ENCODE measurements at places on chromosomes 3 and 15. TPM values are rescaled to one million over a fixed set of nuclear protein-coding genes. Genes with fewer than 3 reads are reported as not detected.

DNA sequence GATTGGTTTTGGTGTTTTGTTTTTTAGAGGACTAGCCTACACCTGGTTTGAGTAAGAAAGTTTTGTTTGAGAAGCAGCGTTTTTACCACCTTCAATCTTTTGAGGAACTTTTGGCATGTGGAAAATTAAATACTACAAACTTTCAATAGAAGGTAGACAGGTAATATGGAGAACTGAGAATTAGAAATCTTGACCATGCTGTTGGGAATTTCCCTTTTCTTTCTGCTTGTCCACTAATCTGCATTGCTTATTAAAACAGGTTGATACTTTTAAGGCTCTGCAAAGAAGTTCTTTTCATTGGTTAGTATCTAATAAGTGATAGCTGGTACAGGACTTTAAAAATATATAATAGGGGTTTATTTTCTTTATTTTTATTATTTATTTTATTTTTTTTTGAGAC is 31.9 kb downstream of the UBE2E1 start:
- H3K27me3 ChIP-seq = no peaks in the 10 kb centered on the region
- H3K27ac ChIP-seq = no peak overlapping the region
- H3K4me1 ChIP-seq = no peaks in the 10 kb centered on the region
- DNase-seq = no peak

- H3K4me1 ChIP-seq = no peaks in the 10 kb centered on the region
- H3K4me3 ChIP-seq = no peak overlapping the region
- H3K27ac ChIP-seq = no peak overlapping the region
- no peaks in the 10 kb centered on the region for H3K36me3 ChIP-seq
- DNase-seq = no peak
Measured at GRCh38 chr3:80285388-80285787, 517.6 kb upstream of the ROBO1 start.

- no peaks in the 10 kb centered on the region for H3K27me3 ChIP-seq
- no peak overlapping the region for H3K27ac ChIP-seq
- H3K36me3 ChIP-seq = no peaks in the 10 kb centered on the region
- no peaks in the 10 kb centered on the region for H3K4me1 ChIP-seq
Measured at GRCh38 chr3:192229866-192230265, 497.5 kb downstream of the FGF12 start.

- no peak for DNase-seq
- no peaks in the 10 kb centered on the region for H3K36me3 ChIP-seq
- no peak overlapping the region for H3K4me3 ChIP-seq
- no peak overlapping the region for H3K27ac ChIP-seq
Measured at GRCh38 chr15:90040618-90041017, 39.5 kb downstream of the ZNF710 start.

GRCh38 chr15:101617390-101617965 is 34.7 kb downstream of the TM2D3 start:
- no peaks in the 10 kb centered on the region for H3K36me3 ChIP-seq
- no peak overlapping the region for H3K27ac ChIP-seq
- H3K4me3 ChIP-seq = no peak overlapping the region
- H3K4me1 ChIP-seq = peaks cover 5% of the 10 kb centered on the region

DNA sequence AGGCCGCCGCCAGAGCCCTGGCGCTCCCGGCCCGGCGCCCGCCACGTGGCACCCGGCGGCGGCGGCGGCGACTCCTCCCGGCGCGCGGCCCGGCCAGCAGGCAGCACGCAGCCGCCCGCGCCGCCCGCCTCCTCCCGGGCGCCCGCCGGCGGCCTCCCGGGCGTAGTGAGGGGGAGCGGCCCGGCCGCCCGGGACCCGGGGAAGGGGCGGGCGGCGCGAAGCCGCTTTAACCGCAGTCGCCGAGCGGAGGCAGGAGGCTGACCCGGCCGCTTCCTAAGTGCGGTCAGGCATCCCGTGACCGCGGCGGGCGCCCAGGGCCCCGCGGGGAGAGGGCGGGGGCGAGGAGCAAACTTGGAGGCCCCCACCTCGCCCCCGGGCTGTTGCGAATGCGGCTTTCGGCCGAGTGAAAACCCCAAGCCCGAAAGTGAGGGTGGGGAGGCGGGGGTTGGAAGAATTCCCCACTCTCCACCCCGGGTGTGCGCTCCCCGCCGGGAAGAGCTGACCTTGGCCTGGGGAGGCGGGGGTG is 1.7 kb upstream of the HES1 start:
- H3K27me3 ChIP-seq = no peaks in the 10 kb centered on the region
- peak overlapping the region; percentile 84 for H3K4me3 ChIP-seq
- DNase-seq = no peak
- peaks cover 16% of the 10 kb centered on the region for H3K36me3 ChIP-seq

- no peak overlapping the region for H3K4me3 ChIP-seq
- DNase-seq = no peak
- H3K4me1 ChIP-seq = peaks cover 4% of the 10 kb centered on the region
- H3K27ac ChIP-seq = no peak overlapping the region
Measured at GRCh38 chr15:69753867-69754266, 301.2 kb downstream of the RPLP1 start.

DNA sequence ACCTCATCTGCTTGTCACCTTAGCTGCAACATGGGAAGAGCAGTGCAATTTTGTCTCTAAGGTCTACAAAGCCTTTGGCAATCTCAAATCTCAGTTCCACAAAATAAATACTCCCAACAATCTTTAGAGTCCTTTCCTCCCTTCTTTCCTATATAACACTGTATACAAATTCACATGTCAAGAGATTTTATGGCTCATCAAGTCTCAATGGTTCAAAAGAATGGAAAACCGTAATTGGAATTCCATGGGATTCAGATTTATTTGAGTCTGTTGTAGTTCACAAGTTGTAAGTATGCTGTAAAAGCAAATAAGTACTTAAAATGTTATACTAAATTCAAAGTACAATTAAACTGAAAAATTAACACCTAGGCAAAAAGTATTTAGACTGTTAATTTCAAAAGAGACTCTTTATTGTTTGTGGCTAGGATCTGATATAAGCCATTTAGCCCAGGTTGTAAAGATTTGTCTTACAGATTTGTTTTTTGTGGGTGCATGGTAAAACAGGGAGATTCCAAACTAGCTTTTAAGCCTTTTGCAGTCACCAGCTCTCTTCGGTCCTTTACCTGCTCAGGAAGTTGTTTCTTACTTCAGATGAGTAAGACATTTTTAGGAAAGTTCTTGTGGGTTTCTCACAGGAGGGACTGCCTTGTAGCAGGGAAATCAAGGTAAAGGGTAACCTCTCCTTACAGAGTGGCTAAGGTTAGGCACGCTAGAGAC is 50.1 kb downstream of the CMSS1 start:
- no peaks in the 10 kb centered on the region for H3K27me3 ChIP-seq
- H3K36me3 ChIP-seq = peaks cover 3% of the 10 kb centered on the region
- H3K4me1 ChIP-seq = peaks cover 3% of the 10 kb centered on the region

GRCh38 chr3:15531346-15531745 is 9.8 kb upstream of the COLQ start:
- H3K36me3 ChIP-seq = no peaks in the 10 kb centered on the region
- no peak for DNase-seq
- no peaks in the 10 kb centered on the region for H3K4me1 ChIP-seq

DNA sequence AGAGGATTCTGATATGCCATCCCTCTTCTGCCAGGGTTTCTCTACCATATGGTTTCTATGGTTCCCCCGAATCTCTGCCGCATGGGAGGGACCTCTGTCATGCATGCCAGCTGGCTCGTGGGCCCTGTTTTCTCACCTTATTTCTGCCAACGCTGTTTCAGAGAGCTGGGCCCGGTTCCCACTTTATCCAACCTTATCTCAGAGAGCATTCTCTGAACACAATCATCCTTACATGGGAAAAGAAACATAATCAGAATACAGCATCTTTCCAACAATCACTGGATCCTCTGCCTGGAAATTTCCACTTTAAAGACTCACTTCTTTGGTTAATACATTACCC is 234.5 kb upstream of the ZBTB20 start:
- no peaks in the 10 kb centered on the region for H3K36me3 ChIP-seq
- no peak overlapping the region for H3K27ac ChIP-seq
- no peak overlapping the region for H3K4me3 ChIP-seq
- no peak for DNase-seq
- no peaks in the 10 kb centered on the region for H3K27me3 ChIP-seq

GRCh38 chr3:124818398-124819091 is 68.6 kb downstream of the ITGB5 start:
- H3K4me3 ChIP-seq = no peak overlapping the region
- H3K4me1 ChIP-seq = 0 out of 2 replicates have a peak, but pooled peaks cover 2% of the 10 kb centered on the region
- no peaks in the 10 kb centered on the region for H3K27me3 ChIP-seq
- H3K36me3 ChIP-seq = peaks cover 47% of the 10 kb centered on the region
- no peak overlapping the region for H3K27ac ChIP-seq

DNA sequence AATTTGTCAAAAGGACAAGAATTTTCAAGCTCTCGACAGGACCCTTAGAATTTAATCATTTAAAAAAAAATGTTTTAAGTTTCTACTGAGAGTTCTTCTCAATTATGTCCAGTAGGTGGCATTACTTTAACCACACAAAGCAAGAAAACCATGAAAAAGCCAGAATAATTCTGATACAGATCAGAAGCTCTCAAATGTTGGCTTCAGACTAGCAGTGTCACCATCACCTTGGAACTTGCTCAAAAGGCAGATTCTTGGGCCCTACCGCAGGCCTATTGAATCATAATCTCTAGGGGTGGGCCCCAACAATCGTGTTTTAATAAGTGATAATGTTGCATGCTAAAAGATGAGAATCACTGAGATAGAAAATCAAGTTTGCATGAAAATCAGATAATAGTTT is 99.5 kb upstream of the KCNMB2 start:
- no peak overlapping the region for H3K27ac ChIP-seq
- no peak overlapping the region for H3K4me3 ChIP-seq
- no peaks in the 10 kb centered on the region for H3K4me1 ChIP-seq
- no peak for DNase-seq

DNA sequence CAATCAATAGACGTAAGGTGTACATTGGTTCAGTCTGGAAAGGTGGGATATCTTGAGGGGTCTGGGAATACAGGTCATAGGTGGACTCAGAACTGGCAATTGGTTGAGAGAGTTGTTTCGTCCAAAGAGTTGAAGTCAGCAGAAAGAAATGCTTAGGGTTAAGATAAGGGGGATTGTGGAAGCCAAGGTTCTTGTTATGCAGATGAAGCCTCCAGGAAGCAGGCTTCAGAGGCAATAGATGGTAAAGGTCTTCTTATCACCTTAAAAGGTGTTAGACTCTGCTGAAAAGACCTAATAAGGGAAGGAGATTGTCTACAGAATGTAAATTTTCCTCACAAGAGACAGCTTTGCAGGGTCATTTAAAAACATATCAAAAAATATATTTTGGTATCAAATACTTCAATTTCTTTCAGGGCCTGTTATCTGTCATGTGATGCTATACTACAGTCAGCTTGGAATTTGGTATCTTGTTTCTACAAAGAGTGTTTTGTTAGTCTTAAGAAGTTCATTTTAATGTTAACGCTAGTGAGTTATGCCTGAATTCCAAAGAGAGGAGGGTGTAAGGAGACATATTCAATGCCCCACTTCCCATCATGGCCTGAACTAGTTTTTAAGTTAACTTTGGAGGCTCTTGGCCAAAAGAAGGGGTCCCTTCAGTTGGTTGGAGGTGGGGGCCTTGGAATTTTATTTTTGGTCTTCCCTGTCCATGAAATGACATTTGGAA is 378.2 kb upstream of the ROBO2 start:
- H3K4me1 ChIP-seq = peaks cover 8% of the 10 kb centered on the region
- H3K27ac ChIP-seq = peak overlapping the region; percentile 95
- H3K4me3 ChIP-seq = peak overlapping the region; percentile 15
- peak; percentile 35 for DNase-seq

- no peak overlapping the region for H3K27ac ChIP-seq
- DNase-seq = no peak
- no peaks in the 10 kb centered on the region for H3K36me3 ChIP-seq
Measured at GRCh38 chr3:117526470-117527079, 817.0 kb downstream of the TUSC7 start.

DNA sequence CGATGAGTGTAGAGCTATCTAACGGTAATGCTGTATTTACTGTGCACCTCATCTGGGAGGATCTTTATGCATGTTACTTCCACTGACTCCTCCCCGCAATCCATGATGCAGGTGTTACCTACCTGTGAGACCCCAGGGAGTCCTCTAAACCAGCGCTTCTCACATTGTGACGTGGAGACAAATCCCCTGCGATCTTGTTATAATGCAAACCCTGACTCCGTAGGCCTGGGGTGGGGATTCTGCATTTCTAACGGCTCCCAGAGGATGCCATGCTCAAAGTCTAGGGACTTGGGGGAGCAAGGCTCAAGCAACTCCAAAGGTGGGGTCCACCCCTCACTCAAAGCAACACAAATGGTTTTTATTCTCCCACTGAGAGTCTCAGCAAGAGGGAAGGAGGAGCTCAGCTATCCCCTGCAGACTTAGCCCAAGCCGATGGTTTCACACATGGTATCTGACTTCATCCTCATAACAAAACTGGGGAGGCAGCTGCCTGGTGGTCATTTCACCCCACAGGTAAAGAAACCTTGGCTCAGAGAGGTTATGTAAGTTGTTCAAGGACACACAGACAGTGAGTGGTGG is 63.6 kb downstream of the PCSK6 start:
- peak overlapping the region; percentile 34 for H3K4me3 ChIP-seq
- H3K27me3 ChIP-seq = no peaks in the 10 kb centered on the region
- no peak overlapping the region for H3K27ac ChIP-seq
- H3K36me3 ChIP-seq = no peaks in the 10 kb centered on the region

DNA sequence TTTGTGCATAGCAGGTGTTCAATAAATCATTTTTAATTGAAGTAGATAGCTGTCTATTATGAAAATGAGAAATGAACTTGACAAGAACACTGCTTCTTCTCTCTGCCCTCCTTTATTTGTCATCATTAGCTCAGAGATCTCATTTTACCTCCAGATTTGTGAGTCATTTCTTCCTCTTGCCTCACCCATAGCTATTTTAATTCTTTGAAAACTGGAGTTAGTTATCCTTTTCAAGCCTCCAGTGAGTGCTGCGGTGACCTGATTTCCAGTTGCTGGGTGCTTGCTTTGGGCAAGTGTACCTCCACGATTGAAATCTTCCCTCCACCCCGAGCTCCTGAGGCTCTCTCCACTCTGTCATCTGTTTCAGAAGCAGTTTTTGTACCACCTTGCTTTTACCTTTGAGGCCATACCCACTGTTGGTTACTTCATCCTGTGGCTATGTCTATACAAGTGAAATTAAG is 114.6 kb downstream of the NFKBIZ start:
- no peaks in the 10 kb centered on the region for H3K27me3 ChIP-seq
- no peaks in the 10 kb centered on the region for H3K4me1 ChIP-seq
- H3K27ac ChIP-seq = no peak overlapping the region
- no peaks in the 10 kb centered on the region for H3K36me3 ChIP-seq
- DNase-seq = no peak

DNA sequence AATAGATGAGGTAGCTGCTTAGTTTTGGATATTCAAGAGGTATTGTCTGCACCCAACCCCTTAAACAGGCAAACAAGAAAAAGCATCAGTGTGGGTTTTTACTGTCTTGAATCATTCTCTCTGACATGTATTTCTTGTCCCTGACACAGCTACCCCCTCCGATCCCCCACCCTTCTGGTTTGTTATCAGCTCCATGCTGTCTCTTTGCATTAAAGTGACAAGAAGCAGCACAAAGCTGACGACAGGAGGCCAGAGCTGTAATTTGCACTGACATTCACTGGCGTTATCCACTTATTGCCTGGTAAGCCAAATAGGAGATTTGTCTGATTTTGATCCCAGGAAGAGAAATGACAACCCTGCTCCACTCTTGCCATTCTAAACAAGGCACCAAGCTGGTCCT is 83.3 kb upstream of the SNRK start:
- H3K27ac ChIP-seq = no peak overlapping the region
- H3K27me3 ChIP-seq = no peaks in the 10 kb centered on the region

Gene PRSS50
- total RNA-seq = 0.24 TPM

Gene C3orf70
- 0.66 TPM for total RNA-seq

Gene KLHL40
- not detected for total RNA-seq

Gene CCR3
- total RNA-seq = not detected

Gene TRA2B
- 344 TPM for total RNA-seq

Gene DNASE1L3
- not detected for total RNA-seq

Gene SLC30A4
- 0.02 TPM for total RNA-seq

Gene ARF4
- total RNA-seq = 160 TPM

Gene IL20RB
- 1.5 TPM for total RNA-seq

Gene FBXL22
- total RNA-seq = 0.52 TPM

All from H9 (cell line).